AG08395 (cell line): ENCODE measurements at places on chromosomes 13 and 19.

DNA sequence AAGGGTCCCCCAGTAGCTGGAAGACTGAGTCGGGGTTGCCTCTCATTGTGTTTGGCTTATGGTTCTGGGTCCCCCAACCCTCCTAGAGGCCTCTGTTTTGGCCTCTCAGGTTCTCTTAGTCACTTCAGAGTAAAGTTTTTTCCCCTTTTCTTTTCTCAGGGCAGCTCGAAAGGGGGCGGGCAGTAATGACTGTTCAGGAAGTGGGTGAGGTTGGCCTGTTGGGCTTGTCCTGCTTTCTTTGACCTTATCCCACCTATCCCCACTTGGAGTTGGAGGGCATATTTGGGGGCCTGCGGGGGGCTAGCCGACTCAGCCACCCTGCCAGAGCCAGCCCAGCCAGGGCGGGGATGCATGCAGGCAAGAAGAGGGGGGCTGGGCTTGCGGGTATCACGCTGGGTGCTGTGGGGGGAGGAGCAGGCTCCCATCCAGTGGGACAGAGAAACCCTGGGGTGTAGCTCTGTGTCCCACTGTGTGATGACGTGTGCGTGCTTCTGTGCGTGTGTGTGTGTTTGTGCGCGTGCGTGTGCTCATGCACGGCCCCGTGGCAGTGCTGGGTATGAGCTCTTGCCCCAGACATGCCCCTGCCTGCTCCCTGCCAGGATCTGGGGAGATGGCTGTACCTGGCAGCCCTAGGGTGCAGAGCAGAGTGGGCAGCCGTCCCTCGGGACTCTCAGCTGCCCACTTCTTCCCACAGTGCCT, 1.4 kb downstream of the CIC start:
- peak; percentile 80 for DNase-seq

GRCh38 chr19:4186087-4186993, 3.9 kb downstream of the ANKRD24 start:
- peak; percentile 84 for DNase-seq

- DNase-seq, result no peak
Observed at GRCh38 chr13:108933061-108933460, 303.6 kb downstream of the MYO16 start.

- DNase-seq, result no peak
Observed at GRCh38 chr19:6340493-6341201, 7.2 kb upstream of the ACER1 start.

GRCh38 chr13:68026077-68026476, 795.9 kb upstream of the PCDH9 start:
- no peak for DNase-seq

GRCh38 chr19:30320916-30321315, 51.3 kb upstream of the ZNF536 start:
- DNase-seq, result no peak

GRCh38 chr19:41906916-41907680, 21.2 kb downstream of the ERFL start:
- DNase-seq, result no peak

DNA sequence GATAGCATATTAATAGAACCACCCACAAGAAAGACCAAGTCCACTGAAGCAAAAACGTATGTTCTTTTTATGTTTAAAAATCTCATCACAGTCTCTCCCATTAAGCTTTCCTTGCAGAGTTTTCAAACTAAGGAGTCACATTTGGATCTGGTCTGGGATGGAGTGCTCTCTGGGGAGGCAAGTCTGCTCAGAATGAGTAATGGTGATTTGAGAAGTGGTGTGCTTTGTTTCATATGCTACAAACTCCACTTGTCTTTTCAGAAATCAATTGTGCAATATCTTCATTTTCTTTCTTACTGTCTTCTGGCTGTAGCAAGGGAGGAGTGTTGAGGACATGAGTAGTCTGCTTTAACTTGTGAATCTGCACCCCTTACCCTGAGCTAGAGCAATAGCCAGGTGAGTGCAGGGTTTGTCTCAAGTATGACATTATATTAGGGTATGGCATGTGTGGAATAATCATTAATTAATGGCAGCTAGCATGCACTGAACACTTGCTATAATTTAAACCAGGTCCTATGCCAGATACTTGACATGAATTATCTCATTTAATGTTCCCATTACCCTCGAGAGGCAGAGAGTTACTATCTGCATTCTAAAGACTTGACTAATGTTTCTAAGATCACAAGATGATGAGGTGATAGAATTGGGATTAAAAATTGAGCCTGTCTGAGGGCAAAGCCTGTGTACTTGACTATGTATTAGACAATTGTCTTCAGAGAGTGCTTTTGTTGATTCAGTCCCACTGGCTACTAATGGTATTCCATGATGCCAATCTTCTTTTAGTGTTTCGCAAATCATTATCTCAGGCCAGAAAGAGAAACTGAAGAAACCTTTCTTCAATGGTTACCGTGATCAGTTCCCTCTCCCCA, 171.8 kb downstream of the GPC6 start:
- peak; percentile 11 for DNase-seq

GRCh38 chr13:32962342-32962741, 53.9 kb upstream of the KL start:
- no peak for DNase-seq

DNA sequence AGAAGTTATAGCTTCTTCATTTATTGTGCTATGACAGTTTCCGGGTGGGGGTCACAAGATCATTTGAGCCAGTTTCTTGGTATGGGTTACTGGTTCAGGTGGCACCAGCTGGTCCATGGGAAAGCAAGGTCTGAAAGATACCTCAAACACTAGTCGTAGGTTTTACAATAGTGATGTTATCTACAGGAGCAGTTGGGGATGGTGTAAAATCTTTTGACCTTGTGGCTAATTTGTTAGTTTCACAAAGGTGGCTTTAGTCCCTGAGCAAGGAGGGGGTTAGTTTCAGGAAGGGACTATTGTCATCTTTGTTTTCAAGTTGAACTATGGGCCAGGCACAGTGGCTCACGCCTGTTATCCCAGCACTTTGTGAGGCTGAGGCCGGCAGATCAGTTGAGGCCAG, 24.6 kb downstream of the CHST8 start:
- DNase-seq, result no peak

GRCh38 chr13:97091196-97091595, 96.9 kb upstream of the OXGR1 start:
- no peak for DNase-seq

- no peak for DNase-seq
Observed at GRCh38 chr13:31805841-31806240, 66.5 kb downstream of the RXFP2 start.

DNA sequence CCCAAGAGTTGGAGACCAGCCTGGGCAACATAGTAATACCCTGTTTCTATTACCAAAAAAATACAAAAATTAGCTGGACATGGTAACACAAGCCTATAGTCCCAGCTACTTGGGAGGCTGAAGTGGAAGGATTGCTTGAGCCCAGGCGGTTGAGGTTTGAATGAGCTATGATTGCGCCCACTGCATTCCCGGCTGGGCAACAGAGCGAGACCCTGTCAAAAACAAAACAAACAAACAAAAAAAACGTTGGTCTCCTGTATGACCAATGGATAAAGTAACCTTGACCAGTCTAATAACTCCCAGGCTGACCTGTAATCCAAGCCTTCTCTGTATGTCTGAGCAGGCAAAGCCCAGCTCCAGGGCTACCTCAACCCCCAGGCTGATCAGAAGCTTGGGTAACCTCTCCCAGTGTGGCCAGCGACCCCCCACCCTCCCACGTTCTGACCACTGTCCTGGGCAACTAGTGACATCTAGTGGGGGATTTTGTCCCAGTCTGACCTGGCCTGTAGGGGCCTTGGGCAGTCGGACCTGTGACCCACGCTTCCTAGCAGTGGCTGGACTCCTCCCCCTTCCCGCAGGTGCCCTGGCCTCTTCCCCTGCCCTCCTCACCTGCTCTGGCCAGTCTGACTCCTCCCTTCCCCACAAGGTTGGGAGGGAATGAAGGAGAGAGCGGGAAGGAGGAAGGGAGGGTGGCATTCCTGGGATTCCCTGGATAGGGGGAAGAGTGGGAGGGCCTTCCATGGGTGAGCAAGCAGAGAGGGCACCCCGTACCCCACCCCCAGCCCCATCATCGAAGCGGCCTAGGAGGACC, 1.0 kb upstream of the BCAM start:
- DNase-seq, result peak; percentile 43

DNA sequence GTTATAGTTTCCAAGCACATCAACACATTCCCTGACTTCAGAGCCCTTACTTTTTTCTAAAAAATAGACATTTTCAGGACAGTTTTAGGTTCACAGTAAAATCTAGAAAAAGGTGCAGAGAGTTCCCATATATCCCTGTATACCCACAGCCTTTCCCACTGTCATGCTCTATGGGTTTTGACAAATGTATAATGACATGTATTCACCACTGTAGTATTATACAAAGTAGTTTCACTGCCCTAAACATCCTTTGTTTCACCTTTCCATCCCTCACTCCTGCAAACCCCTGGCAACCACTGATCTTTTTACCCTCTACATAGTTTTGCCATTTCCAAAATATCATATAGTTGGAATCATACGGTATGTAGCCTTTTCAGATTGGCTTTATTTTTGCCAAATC, 15.6 kb downstream of the NAA16 start:
- no peak for DNase-seq

DNA sequence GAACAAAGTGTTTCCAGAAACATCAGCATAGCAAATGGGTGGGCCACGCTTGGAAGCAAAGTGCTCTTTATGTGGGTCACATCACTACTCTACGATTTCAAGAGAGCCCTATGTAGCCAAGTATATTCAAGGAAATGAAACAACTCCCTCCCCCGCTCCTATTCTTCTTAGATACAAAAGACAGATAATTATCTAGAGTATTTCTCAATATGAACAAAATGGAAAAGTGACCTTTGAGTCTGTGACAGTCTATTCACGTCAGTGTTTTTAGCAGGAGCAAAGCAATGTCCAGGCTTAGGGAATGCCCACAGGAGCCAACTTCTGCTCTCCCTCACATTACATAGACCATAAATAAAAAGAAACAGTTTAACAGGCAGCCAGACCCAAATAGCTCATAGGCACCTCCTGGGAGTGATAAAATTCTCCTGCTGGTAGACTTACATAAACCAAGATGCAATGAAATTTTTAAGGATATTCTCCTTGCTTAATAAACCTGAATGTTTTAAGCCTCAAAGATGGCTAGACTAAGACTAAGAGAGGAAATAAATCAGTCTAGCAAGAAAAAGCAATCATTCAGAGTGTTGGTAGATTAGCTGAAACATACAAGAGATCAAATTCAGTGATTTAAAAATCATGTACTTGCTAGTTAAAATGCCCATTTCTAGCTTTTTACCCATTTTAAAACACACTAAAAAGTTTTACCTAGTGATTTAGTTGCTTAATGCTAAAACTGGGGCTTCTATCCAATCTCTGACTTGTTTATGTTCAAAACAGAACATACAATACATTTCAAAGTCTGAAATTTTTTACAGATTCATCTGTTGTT, 182.8 kb downstream of the RGCC start:
- no peak for DNase-seq

- peak; percentile 25 for DNase-seq
Observed at GRCh38 chr19:29965492-29965891, 23.5 kb downstream of the URI1 start.

GRCh38 chr13:34883396-34883795, 58.7 kb upstream of the NBEA start:
- DNase-seq, result no peak

GRCh38 chr19:4575267-4576015, 16.0 kb upstream of the SEMA6B start:
- peak; percentile 96 for DNase-seq

DNA sequence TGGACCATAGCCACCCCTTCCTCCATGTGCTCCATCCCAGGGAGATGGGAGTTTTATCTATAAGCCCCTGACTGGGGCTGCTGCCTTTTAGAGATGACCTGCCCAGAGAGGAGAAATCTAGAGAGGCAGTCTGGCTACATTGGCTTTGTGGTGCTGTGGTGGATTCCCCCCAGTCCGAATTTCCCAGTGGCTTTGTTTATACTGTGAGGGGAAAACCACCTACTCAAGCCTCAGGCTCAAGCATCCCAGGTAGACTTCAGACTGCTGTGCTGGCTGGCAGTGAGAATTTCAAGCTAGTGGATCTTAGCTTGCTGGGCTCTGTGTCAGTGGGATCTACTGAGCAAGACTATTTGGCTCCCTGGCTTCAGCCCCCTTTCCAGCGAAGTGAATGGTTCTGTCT, 1195.7 kb upstream of the PCDH20 start:
- no peak for DNase-seq

- peak; percentile 59 for DNase-seq
Observed at GRCh38 chr19:5563935-5564612, 3.7 kb downstream of the TINCR start.

DNA sequence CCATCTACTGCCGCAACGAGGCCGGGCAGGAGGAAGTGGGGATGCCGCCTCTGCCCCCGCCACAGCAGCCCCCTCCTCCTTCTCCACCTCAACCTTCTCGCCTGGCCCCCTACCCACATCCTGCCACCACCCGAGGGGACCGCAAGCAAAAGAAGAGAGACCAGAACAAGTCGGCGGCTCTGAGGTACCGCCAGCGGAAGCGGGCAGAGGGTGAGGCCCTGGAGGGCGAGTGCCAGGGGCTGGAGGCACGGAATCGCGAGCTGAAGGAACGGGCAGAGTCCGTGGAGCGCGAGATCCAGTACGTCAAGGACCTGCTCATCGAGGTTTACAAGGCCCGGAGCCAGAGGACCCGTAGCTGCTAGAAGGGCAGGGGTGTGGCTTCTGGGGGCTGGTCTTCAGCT, 3.4 kb upstream of the NUP62 start:
- DNase-seq, result no peak

DNA sequence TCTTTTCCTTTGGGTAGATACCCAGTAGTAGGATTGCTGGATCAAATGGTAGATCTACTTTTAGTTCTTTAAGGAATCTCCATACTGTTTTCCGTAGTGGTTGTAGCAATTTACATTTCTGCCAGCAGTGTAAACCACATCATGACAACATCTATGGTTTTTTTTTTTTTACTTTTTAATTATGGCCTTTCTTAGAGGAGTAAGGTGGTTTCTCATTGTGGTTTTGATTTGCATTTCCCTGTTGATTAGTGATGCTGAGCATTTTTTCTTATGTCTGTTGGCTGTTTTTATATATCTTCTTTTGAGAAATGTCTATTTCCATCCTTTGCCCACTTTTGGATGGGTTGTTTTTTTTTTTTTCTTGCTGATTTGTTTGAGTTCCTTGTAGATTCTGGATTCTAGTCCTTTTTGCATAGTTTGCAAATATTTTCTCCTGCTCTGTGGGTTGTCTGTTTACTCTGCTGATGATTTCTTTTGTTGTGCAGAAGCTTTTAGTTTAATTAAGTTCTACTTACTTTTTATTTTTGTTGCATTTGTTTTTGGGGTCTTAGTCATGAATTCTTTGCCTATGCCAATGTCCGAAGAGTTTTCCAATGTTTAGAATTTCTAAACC, 38.8 kb downstream of the TDRD3 start:
- no peak for DNase-seq
